Nephron progenitor cell (in vitro differentiated cells): ENCODE measurements at places on chromosomes 11 and 22.

GRCh38 chr11:83157594-83158356 lies 844 bp downstream of the PCF11 start:
- peaks cover 33% of the 10 kb centered on the region for H3K36me3 ChIP-seq
- H3K4me3 ChIP-seq, result peak overlapping the region; percentile 100
- peak; percentile 43 for DNase-seq
- no peaks in the 10 kb centered on the region for H3K27me3 ChIP-seq

DNA sequence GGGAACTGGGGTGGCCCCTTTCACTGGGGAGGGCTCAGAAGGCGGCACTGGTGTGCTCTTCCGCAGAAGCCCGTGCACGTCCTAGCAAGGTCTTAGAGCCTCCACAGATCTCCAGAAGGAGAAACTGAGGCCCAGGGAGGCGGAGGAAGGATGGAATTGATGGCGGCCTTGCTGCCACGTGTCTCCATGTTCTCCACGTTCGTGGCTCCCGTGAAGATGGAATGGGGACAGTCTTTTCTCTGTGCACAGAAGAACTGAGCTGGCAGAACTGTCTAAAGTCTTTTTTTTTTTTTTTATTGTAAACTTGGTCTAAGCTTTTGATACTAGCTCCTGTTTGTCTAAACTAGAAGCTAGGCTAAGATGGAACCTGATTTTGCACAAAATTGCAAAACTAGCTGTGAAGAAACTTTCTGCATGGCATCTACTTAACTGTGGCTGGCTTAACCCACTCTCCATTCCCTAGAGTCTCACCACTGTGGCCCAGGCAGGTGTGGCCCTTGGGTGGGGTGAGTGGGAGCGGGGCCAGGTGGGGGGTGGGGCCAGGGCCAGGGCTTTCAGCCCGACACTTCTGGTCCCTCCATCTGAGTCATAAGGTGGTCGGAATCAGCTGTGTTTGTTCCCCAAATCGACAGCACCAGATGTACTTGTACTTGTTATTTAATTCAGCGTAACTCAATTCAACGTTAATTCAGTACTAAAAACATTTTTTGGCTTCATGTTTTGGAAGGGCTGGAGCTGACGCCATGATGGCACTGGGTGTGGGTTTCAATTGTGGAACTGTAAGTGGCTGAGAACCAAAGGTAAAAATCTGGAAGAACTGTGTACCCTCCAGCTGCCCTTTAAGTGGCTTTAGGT lies 120.7 kb downstream of the MPPED1 start:
- no peak overlapping the region for H3K27ac ChIP-seq
- peaks cover 11% of the 10 kb centered on the region for H3K27me3 ChIP-seq
- peaks cover 13% of the 10 kb centered on the region for H3K4me1 ChIP-seq

DNA sequence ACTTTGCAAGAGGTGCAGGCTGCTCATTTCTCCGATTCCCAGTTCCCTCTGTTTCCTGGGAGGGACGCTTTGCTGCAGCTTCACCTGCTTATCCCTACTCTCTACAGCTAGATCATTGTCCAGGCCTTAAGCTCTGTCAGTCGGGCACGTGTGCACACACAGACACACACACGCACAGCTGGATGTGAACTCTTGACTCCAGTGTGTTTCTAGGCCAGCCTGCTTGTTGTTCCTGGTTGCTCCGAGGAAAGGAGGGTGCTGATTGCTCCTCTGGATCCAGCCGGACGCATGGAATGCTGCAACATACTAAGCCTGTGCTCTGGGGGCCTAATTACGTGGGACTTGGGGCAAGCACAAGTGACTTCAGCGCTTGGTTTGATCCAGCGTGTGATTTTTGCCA lies 19.7 kb downstream of the ZNRF3 start:
- H3K27me3 ChIP-seq, result no peaks in the 10 kb centered on the region
- H3K36me3 ChIP-seq, result peaks cover 5% of the 10 kb centered on the region
- H3K4me3 ChIP-seq, result no peak overlapping the region
- peak overlapping the region; percentile 97 for H3K27ac ChIP-seq
- no peak for DNase-seq
- H3K4me1 ChIP-seq, result peaks cover 69% of the 10 kb centered on the region

DNA sequence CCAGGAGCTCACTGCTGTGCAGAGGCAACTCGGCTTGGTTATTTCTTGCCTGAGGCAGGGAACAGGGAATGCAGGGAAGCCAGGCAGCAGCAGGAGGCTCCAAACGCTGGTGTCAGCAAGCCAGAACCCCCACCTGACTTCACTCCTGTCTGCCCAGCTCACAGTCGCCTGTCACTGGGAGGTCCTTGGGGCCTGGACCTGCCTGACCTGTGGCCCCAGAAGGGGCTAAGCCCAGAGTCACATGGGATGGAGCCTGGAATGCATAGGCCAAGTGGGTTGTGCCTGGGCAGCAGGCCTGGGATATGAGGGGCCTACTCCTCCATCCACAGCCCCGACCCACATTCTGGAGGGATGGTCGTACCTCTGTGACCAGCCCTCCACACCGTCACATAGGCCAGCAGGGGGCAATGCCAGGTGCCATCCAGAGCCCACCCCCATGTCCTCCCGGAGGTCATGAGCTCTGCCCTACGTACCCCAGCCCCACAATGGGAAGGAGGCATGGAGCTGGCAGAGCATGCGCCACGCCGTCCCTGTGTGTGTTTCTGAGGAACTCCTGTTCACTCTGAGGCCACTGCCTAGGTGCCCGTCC lies 5.2 kb downstream of the RASSF7 start:
- DNase-seq, result no peak
- no peak overlapping the region for H3K27ac ChIP-seq
- peaks cover 20% of the 10 kb centered on the region for H3K4me1 ChIP-seq
- H3K36me3 ChIP-seq, result no peaks in the 10 kb centered on the region
- H3K4me3 ChIP-seq, result no peak overlapping the region

GRCh38 chr11:3037040-3037944 lies 19.9 kb downstream of the CARS1 start:
- H3K27me3 ChIP-seq, result no peaks in the 10 kb centered on the region
- H3K27ac ChIP-seq, result no peak overlapping the region
- DNase-seq, result peak; percentile 88
- H3K4me1 ChIP-seq, result peaks cover under 1% of the 10 kb centered on the region
- peaks cover 38% of the 10 kb centered on the region for H3K36me3 ChIP-seq
- no peak overlapping the region for H3K4me3 ChIP-seq

DNA sequence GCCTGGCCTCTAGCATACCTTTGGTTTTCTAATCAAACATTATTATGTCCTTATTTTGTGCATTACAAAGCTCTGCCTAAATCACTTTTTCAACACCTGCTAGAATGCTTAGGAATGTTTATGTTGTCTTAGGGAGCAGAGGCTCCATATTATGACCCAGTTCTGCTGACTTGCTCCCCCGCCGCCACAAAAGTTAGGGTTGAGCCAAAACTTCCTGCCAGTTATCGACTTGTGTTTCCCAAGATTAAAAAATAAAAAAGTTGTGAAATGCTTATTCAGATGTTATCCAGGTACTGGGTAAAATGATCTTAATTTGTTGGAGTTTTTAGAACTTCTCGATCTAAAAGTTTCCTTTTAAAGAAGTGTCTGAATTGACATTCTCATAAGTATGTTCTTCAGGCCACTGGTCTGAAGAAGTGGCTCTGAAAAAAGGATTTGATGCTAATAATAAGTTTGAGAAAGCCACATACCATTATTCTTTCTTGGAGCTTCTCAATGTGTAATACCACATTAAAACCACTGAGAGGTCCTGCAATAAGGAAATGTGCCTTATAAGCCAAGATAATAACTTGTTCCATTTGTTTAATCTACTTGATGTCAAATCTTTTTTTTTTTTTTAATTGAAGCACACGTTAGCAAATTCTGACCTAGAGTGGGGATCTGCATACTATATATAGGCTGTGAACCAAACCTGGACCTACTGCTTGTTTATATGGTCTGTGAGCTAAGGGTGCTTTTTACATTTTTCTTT lies 2.2 kb downstream of the RNF185 start:
- H3K36me3 ChIP-seq, result peaks cover 28% of the 10 kb centered on the region
- H3K27ac ChIP-seq, result no peak overlapping the region
- peaks cover 25% of the 10 kb centered on the region for H3K27me3 ChIP-seq

DNA sequence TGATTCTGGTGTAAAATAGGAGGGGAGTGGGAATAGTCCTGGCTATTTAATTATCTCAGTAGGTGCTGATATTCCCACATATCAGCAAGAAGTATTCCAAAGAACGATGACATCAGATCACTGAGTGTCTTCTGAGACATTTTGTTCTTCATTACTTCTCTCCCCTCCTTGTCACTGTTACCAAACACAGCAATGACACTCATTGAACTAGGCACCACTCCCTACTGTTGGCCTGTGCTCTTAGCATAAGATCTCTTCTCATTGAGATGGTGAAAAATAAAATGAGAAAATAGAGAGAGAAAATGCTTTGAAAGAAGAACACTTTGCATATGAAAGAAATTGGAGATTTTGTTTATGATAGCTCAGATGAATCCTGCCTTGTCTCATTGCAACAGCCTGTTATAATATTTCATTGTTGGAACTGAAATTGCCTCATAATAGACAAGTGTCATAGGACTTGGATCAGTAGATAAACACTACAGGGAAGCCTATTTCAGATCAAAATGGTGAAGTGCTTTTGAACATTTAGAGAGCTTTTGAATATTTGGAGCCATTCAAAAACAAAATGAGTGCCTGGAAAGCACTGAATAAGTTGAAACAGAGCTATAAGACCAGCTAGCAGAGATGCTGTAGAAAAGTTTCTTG lies 11.3 kb upstream of the ETS1 start:
- no peak for DNase-seq
- peaks cover 33% of the 10 kb centered on the region for H3K4me1 ChIP-seq
- no peak overlapping the region for H3K27ac ChIP-seq
- H3K36me3 ChIP-seq, result no peaks in the 10 kb centered on the region
- no peak overlapping the region for H3K4me3 ChIP-seq
- H3K27me3 ChIP-seq, result peaks cover 12% of the 10 kb centered on the region

DNA sequence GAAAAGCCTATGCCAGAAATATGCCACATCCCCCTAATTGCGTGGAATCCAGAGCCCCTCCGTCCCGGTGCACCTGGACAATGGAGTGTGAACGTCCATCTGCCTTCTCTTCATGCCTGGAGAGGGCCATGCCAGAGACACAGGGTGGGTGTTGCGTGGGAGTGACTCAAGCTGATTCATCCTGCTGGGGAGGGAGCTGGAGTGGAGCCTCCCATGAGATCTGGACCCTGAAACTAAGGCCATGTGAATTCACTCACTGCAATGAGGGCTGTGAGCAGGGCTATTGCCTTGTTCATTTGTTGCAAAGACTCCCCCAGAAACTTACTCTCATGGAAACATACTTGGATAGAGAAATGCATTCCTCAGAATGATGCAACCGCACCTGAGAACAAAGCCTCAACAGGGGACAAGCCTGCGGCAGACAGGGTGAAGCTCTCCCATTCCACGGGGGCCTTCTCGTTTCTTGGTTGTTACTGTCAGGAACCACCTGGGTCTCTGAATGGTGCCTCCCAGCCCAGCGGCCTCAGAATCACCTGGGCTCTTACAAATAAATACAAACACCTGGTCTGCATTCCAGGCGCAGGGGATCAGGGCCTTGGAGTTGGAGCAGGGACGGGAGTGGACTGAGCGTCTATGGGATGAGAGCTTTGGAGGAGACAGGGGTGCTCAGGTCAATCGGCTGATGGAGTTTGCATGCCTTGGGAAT lies 1031.2 kb downstream of the BRD1 start:
- DNase-seq, result no peak
- peaks cover 28% of the 10 kb centered on the region for H3K4me1 ChIP-seq
- H3K4me3 ChIP-seq, result no peak overlapping the region
- H3K36me3 ChIP-seq, result peaks cover 4% of the 10 kb centered on the region

DNA sequence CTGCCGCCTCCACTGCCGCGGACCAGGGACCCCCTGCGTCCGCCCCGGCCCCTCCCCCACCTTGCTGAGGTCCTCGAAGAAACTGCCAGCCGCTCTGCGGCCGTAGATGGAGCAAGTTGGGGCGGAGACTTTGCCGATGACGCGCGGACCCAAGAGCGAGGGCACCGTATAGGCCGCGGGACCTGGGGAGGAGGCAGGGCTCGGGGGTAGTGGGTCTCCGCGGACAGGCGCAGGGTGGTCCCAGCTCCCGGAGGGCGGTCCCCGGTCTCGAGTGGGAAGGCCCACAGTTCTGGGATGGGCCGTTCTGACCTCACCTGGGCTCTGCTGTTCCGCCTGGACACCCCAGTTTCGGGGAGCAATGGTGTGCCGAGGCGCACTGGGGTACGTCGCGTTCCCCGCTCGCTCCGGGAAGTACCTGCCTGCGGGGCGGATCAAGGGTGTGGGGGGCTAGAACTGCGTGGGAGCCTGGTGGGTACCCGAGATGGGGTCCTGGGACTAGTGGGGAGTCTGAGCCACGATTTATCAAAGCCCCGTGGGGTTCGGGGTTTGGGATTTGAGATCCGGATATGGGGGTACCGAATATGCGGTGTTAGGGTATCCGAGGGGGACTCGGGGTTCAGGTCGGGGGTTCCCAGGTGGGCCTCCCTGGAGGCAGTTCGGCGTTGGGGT lies 1.2 kb upstream of the TYMP start:
- H3K4me3 ChIP-seq, result peak overlapping the region; percentile 70
- DNase-seq, result peak; percentile 70
- H3K27me3 ChIP-seq, result peaks cover 52% of the 10 kb centered on the region
- peaks cover 39% of the 10 kb centered on the region for H3K4me1 ChIP-seq
- peaks cover 8% of the 10 kb centered on the region for H3K36me3 ChIP-seq

DNA sequence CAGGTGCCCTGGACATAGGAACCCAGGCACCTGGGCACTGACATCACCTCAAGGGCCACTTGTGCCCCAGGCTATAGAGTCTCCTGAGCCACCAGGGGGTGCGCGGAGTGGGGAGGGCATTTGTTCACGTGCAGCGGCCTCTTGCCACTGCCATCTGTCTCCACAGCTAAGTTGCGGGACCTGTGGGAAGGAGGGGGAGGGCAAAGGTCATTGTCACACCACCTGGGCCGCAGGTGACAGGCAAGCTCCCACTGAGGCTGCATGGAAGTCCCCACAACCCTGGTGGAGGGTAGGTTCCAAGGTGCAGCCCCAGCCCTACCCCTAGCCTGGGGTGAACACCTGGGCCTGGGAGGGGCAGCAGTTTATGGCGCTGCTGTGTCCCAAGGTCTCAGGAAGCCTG lies 79.5 kb downstream of the PIWIL3 start:
- DNase-seq, result no peak
- peaks cover 38% of the 10 kb centered on the region for H3K4me1 ChIP-seq
- H3K27me3 ChIP-seq, result peaks cover 2% of the 10 kb centered on the region
- no peaks in the 10 kb centered on the region for H3K36me3 ChIP-seq

- H3K36me3 ChIP-seq, result peaks cover 3% of the 10 kb centered on the region
- no peak overlapping the region for H3K4me3 ChIP-seq
- no peak overlapping the region for H3K27ac ChIP-seq
- H3K4me1 ChIP-seq, result peaks cover 38% of the 10 kb centered on the region
Observed at GRCh38 chr11:2767801-2768200, 68.0 kb upstream of the KCNQ1OT1 start.

DNA sequence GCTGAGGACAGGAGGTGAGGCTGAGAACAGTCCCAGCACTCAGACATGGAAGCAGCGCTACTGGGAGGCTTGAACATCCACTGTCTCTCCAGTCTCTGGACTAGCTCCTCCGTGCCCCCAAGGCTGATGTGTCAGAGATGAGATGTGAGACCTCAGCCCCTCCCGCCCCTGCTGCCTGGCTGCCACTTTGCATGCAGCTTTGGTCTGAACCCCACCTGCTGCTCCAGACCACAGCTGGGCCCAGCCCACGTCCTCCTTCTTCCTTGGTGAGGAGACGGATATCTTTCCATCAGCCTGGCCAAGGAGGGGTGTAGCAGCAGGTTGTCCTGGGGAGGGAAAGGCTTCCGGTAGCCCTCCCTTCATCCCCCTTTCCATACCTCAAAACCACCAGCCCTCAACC lies 148.0 kb upstream of the B3GAT1 start:
- H3K4me3 ChIP-seq, result no peak overlapping the region
- DNase-seq, result no peak
- H3K36me3 ChIP-seq, result no peaks in the 10 kb centered on the region
- peaks cover 14% of the 10 kb centered on the region for H3K27me3 ChIP-seq

GRCh38 chr11:64534950-64535349 lies 56.1 kb upstream of the SLC22A12 start:
- peaks cover 30% of the 10 kb centered on the region for H3K27me3 ChIP-seq
- no peak for DNase-seq
- H3K4me1 ChIP-seq, result peaks cover 22% of the 10 kb centered on the region
- H3K36me3 ChIP-seq, result no peaks in the 10 kb centered on the region
